CD4-positive, alpha-beta T cell treated with Interleukin-21 for 1 hour (primary cell): ENCODE measurements at places on chromosomes 7 and 10.

- no peak for DNase-seq
Measured at GRCh38 chr10:70596110-70596798, 6.3 kb downstream of the PRF1 start.

DNA sequence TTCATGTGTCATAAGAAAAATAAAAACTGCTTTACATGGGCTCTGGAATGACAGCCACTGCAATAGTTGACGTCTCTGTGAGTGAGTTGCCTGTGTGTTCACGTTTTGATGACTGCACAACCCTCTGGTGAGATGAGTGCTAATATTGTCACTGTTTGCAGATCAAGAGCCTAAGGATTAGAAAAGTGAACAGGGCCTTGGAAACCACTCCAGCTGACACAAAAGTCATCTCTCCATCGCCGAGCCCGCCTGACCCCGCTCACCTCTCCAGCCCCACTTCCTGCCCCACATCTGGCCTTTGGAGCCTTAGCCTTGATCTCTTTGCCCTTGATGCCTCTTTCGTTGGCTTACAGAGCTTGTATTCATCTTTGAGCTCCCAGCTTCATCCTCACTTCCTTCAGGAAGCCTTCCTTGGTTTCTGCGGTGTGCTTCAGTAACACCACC lies 351.7 kb downstream of the TCERG1L start:
- no peak for DNase-seq

GRCh38 chr10:19941206-19941880 lies 125.1 kb downstream of the PLXDC2 start:
- DNase-seq: no peak

DNA sequence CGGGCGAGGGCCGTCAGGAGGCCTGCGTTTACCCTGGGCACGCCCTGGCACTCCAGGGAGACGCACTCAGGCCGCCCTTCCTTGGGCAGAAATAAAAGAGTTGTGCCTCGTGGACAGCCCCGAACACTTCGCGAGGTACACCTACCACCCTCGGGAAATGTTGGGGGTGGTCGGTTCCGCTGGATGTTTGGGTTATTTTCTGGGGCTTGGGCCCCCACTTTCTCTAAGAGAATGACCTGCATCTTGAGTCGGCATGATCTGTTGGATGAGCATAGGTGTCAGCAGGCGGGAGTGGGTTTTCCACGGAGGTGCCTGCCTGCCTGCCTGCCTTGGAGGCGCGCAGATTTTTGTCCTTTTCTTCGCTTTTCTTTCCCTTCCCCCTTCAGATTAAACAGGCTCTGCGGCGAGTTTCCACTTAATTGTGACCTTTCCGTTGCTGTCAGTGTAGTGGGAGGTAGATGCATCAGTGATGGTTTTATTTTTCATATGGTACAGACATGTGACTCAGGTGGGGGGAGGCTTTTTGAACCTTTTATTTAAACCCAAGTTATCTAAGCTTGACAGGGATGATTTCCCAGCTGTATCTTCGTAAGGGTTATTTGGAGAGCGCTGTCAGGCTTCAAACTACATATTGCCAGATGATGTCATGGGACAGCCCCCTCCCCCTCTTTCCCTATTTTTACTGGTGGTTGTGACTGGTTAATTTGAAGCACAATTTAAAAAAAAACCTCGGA lies 661 bp downstream of the HECTD2 start:
- no peak for DNase-seq

- DNase-seq: no peak
Measured at GRCh38 chr10:84626397-84627087, 298.2 kb downstream of the CCSER2 start.

GRCh38 chr10:99393036-99393435 lies 37.4 kb downstream of the GOT1 start:
- no peak for DNase-seq

- DNase-seq: no peak
Measured at GRCh38 chr7:110790992-110791391, 299.9 kb upstream of the LRRN3 start.

DNA sequence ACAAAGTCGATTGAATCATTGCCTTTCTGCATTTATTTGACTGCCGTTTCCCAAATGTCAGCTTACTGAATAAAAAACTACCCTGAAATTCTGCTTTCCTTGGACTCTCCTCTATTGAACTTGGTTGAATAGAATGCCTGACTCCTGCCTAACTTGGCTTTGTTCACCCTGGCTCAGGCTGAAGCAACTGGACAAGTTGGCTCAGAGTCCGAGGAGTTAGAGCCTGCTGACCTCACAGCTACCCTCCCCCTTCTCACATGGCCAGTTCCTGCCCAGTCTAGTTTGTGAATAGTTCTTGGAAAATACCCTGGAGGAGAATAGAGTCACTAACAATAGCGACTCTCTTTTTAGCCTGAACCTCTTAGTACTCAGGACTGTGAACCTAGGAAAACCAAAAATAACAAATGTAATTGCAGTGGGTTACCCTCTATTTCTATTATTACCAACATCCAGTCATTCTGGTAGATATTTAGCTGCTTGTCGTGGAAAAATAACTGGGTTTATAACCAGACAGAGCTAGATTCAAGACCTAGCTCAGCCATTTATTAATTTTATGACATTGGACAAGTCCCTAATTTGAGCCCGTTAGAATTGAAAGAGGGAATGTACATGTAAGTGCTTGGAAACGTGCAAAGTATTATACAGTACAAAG lies 17.3 kb upstream of the NRBF2 start:
- DNase-seq: no peak

DNA sequence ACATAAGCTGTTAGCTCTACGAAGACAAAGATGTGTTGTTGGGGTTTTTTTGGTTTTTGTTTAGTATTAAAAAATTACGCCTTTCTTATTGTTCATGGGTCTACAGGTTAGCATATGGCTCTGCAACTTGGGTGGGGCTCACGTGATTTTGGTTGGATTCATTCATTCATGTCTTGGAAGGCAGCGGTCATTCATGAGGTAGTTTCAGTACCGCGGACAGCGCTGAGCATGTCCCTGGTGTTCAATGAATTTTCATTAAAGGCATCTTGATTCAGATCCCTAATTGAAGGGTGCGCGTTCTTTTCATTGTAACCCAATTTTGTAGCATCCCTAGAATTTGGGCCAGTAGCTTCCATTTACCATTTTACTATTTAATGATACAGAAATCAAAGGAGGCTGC lies 42.9 kb upstream of the TCERG1L start:
- DNase-seq: no peak

- peak; percentile 43 for DNase-seq
Measured at GRCh38 chr7:78039790-78040776, 241.5 kb downstream of the PHTF2 start.

GRCh38 chr7:96361116-96361857 lies 39.4 kb upstream of the SLC25A13 start:
- DNase-seq: no peak

DNA sequence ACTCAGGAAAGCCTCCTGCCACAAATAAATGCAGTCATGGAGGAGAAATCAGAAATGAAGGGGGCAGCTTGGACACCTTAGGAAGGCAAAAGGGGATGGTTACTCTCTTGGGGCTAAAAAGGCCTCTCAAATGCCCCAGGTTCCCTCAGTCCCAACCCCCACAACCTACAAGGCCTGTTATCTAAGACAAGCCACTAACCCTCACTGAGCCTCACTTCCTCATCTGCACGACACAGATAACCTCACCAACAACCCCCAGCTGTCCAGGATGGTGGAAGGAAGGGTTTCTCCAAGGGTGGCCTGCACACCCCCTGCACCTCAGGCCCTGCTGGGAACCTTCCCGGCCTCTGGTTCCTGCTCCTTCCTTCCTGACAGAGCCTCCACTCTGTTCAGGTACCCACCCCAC lies 29.2 kb downstream of the SORBS1 start:
- DNase-seq: no peak

DNA sequence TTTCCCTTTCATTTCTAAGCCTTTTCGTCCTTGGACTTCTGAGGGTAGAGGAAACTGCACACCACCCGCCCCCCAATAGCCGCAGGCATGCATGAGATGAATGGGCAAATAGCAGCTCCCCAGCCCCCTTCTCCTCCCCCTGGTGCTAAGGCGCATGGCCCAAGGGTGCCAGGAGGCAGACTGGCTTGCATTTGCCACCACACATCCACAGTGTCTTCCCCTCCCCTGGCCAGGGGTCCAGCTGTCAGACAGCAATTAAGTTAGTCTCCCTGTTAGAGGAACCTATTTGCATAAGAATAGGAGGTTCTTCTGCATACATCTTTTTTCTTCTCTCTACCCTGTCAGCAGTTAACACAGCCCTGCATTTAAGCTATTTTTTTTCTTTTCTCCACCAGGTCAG lies 20.2 kb downstream of the TOMM7 start:
- DNase-seq: no peak

DNA sequence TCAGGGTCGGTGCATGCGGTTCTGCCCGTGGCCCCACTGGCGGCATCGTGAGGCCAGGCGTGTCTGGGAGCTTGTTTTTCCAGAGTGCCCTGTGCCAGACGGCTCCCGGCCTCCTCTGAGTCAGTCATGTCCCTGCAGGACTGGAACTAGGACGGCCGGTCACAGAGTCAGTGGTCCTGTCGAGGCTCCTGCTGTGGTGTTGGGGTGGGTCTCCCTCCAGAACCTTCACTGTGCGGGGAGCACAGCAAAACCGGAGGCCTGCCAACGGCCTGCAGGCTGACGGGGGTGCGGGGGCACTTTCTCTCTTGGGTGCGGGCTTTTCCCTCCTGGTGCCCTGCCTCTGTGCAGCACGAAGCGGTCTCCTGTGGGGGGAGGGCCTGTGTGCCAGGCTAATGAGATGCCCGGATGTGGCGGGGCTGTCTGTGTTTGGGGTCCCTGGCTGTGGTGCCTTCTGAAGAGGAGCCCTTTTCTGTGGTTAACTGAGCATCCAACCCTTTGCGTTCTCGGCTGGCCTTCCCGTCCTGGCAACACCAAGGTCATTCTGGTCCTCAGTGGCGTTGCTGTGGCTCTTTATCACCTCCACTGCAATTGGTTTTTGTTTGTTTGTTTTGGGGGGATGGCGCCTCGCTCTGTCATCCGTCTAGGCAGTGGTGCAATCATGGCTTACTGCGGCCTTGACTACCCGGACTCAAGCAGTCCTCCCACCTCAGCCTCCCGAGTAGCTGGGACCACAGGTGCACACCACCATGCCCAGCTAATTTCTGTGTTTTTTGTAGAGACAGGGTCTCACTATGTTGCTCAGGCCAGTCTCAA lies 8.0 kb downstream of the GET4 start:
- DNase-seq: no peak

DNA sequence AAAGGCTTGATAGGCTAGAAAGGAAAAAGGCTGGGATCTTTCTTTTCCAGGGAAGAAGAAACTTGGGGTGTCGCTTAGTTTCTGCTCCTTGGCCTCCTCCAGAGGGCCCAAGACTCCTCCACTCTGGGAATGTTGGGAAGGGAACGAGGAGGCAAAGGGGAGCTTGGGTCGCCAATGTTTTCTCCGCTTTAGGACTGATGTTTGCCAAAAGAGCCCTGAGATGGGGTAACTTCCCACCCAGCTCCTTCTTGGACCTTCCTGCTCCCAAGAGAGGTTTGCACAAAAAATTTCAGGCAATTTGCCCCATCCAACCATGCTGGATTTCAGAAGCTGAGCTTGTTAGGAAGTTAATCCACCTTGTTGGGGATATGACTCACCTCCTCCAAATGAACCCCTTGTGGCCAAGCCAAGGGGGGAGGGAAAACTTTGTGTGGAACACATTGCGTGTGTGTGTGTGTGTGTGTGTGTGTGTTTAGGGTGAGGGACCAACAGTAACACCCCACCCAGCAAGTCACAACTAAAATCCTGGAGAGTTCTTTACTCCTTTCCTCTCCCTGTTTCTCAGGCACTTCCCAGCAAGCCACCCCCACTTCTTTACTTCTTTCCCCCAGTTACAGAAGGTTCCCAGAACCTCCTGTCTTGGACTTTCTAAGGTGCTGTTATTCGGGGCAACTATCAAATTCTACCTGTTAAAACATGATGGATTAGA lies 8.7 kb upstream of the HOXA2 start:
- no peak for DNase-seq
